SJCRH30 (cell line): ENCODE measurements at places on chromosomes 13 and 19.

DNA sequence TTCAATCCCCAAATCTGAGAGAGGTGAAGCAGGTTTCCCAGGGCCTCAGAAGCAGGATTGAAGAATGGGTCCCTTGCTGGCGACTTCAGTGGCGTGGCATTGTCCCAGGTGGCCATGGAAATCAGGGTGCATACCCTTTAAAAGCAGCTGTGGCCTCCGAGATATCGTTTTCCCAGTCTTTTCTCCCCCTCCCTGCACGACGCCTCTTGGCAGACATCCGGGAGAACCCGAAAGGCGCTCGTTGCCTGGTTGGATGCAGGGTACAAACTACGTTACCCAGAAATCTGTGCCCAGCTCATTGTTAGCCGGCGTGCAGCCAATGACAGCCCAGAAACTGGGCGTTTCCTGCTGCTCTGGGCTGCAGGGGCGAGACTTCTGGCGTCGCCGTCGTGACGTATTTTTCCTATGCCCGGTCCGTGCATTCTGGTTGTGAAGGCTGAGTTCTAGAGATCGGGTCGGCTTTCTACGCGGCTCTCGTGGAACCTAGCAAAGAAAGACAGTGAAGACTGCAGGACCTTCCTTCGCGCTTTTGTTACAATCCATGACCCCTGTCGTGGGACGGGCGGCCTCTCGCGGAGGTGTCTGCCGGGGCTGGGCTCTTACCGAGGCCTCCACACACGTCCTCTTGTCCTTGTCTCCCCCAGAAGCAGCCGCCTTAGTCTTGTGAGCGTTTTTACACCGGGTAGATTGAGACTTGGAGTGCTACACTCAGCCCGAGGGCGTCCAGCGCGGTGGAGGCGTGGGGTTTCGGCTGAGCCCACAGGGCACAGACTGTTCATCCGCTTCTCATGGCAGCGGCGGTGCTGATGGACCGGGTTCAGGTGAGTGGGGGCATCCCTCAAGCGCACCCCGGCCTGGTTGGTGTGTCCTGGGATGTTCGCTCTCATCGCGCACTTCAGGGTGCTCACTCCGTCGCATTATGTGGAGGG is at the start of gene ZNF304:
ZNF304 (plus strand) TSS at position 395 of the 929 bp plus-strand sequence; CDS start at position 789, 394 bp downstream.
- peak within 1 kb of the TSS; percentile 36 for H3K27ac ChIP-seq
- no peaks in the 10 kb centered on the region for H3K27me3 ChIP-seq

GRCh38 chr13:30978981-30979956 is 46.8 kb downstream of the TEX26 start:
- H3K36me3 ChIP-seq, result no peaks in the 10 kb centered on the region
- H3K27ac ChIP-seq, result no peak overlapping the region
- no peaks in the 10 kb centered on the region for H3K27me3 ChIP-seq

DNA sequence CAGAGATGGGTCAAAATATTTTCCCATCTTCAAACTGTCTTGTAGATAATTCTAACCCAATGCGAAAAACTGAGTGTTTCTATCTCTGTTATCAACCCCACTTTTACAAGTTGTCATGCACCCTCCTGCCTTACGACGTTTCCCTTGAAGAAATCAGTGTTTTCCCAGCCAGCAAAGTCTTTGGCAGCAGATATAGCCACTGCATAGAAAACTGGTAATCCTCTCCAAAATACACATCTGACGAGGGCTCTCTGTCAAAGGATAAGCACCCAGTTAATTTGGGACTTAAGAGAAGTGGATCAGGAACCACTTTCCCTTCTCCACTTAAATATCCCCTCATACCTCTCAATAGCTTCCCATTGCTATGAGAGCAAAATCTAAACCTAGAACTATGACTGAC is 351.9 kb upstream of the MIR17HG start:
- no peak overlapping the region for H3K4me3 ChIP-seq
- no peaks in the 10 kb centered on the region for H3K36me3 ChIP-seq
- H3K27me3 ChIP-seq, result no peaks in the 10 kb centered on the region
- DNase-seq, result no peak

DNA sequence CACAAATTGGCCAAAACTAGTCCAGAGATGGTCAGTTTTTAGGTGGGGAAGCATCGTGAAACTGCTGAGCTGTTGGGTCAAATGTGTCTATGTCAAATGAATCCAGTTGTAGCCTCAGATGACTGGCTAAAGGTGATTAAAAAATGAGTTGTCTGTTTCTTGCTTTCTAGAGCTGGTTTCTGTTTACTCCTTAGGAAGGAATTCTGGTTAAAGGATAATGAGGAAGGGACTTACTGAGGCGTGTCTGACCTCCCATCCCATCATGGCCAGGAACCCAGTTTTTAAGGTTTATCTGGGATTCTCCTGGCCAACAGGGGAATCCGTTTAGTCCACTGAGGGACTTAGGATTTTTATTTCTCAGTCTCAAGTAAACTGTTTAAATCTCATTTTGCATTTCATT is 256.5 kb downstream of the UQCRFS1 start:
- H3K27me3 ChIP-seq, result no peaks in the 10 kb centered on the region
- H3K4me1 ChIP-seq, result no peaks in the 10 kb centered on the region
- no peak overlapping the region for H3K4me3 ChIP-seq
- no peak for DNase-seq

DNA sequence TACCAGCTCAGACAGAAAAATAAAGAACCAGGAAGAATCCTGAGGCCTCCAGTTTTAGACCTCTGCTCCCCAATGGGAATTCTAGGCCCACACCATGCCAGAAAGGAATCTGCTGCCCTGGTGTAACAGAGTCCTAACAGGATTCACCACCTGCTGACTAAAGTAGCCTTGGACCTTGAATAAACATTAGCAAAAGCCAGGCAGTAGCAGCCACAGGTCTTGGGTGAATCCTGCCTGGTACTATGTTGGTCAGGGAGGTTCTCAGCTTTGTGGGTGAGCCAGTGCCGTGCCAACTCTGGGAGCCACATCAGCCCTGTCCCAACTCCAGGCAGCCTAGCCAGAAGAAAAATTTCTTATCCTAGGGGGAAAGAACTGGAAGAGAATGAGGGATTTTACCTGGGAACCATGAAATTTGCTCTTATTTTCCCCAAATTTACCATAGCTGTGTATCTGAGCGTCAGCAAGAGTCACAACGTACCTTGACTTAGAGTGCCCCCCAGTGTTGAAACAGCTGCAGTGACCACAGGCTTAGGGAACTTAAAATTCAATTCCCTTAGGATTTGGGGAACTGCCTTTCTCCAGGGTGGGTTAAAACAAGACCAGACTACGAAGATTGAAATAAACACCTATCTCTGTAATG is 1895.6 kb upstream of the PRR20A start:
- peak; percentile 63 for DNase-seq
- H3K4me3 ChIP-seq, result no peak overlapping the region
- no peak overlapping the region for H3K27ac ChIP-seq
- H3K27me3 ChIP-seq, result 0 out of 2 replicates have a peak, but pooled peaks cover 3% of the 10 kb centered on the region

DNA sequence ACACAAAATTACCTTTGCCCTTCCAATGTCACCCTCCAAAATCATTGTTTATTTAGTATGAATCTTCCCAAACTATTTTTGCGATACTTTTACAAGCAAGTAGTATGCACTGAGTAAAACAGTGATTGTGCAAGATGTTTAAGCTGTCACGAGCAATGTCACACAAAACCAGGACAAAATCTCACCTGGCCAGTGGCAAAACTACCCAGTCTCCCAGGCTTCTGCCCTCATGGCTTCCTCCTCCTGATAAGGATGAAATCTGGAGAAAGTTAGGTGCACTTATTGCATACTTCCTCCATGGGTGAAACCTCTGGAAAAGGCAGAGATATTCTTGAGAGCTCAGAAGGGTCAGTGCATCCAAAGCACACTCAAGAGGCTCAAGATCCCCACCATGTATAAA is 500.8 kb downstream of the IRS2 start:
- H3K4me3 ChIP-seq, result no peak overlapping the region
- H3K27ac ChIP-seq, result no peak overlapping the region
- H3K4me1 ChIP-seq, result no peaks in the 10 kb centered on the region
- H3K36me3 ChIP-seq, result no peaks in the 10 kb centered on the region
- no peak for DNase-seq

GRCh38 chr19:29872224-29872731 is 60.5 kb downstream of the CCNE1 start:
- H3K4me1 ChIP-seq, result peaks cover 16% of the 10 kb centered on the region
- DNase-seq, result no peak
- H3K4me3 ChIP-seq, result no peak overlapping the region
- no peaks in the 10 kb centered on the region for H3K36me3 ChIP-seq
- no peaks in the 10 kb centered on the region for H3K27me3 ChIP-seq
- H3K27ac ChIP-seq, result no peak overlapping the region

GRCh38 chr13:33582121-33582520 is 235.8 kb upstream of the RFC3 start:
- no peak overlapping the region for H3K4me3 ChIP-seq

DNA sequence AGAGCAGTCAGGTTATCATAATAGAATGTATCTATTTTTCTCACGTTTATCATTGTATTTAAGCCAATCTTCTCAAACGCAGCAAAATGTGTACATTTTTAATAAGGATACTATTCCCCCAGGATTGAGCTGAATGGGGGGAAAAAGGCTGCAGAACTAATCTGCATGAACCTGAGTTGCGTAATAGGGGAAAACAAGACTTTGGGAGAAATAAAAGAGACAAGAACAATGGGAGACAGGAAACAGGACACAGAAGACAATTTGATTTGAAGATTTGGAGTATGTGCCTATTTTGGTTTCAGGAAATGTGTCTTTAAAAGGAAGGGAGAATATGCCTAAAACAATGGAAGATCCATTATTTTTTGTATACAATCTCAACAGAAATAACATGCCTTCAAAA is 844.5 kb downstream of the DIAPH3 start:
- no peaks in the 10 kb centered on the region for H3K27me3 ChIP-seq
- H3K36me3 ChIP-seq, result no peaks in the 10 kb centered on the region
- DNase-seq, result no peak

- H3K4me1 ChIP-seq, result no peaks in the 10 kb centered on the region
- H3K27me3 ChIP-seq, result no peaks in the 10 kb centered on the region
- no peak for DNase-seq
These were observed 969.1 kb upstream of the PCDH9 start for GRCh38 chr13:68199271-68199670.

GRCh38 chr19:17467471-17468301 is 2.6 kb upstream of the SLC27A1 start:
- H3K27me3 ChIP-seq, result peaks cover 6% of the 10 kb centered on the region; the same call in 1 of the 2 replicates
- peaks cover 8% of the 10 kb centered on the region for H3K4me1 ChIP-seq
- no peak overlapping the region for H3K27ac ChIP-seq
- no peak overlapping the region for H3K4me3 ChIP-seq
- no peaks in the 10 kb centered on the region for H3K36me3 ChIP-seq

DNA sequence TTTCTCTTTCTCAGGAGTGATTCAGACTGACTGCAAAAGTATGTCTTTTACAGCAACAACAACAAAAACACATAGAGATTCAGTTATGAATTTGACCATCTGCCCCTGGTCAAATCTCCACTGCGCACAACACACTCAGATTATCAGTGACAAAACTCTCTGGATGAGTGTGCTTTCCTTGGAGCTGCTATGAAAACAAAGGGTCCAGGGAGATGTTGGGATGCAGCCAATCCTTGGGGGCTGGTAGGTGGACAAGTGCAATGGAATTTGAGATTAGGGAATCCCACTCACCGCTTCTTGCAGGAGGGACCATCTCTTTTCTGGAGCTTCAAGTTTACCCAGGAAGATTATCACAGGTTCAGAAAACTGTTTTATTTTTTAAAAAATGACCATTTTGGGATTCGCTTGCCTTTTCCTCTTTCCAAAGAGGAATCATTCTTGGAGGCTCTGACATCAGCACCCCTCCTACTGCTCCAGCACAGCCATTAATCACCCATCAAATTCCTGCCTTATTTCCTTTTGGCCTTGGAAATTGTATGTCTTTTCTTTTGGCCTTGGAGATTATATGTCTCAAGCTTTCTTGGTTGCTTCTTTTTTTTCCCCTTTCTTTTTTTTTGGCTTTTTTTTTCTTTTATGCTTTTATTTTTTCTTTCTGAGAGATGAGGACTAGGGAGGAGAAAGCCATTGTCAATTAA is 311.8 kb downstream of the TSHZ3 start:
- H3K27ac ChIP-seq, result no peak overlapping the region
- no peaks in the 10 kb centered on the region for H3K36me3 ChIP-seq

DNA sequence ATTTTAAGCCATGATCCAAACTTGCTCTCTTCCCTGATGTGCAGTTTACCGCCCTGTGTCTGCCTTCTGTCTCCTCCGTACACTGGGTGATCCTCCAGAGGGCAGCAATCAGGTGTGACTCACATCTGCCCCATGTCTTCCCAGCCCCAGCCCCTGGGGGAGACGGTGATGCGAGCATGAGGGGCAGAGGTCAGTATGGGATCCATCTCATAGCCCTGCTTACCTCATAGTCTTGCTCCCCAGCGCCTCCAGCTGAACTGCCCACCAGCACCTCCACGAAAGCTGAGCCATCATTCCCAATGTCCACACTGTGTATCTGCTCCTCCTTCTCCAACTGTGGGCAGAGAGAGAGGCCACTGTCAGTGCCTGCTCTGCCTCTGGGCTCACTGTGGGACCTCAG is 14.6 kb downstream of the XRCC1 start:
- DNase-seq, result no peak
- H3K4me3 ChIP-seq, result no peak overlapping the region
- H3K36me3 ChIP-seq, result peaks cover 7% of the 10 kb centered on the region
- no peak overlapping the region for H3K27ac ChIP-seq
- H3K27me3 ChIP-seq, result no peaks in the 10 kb centered on the region

DNA sequence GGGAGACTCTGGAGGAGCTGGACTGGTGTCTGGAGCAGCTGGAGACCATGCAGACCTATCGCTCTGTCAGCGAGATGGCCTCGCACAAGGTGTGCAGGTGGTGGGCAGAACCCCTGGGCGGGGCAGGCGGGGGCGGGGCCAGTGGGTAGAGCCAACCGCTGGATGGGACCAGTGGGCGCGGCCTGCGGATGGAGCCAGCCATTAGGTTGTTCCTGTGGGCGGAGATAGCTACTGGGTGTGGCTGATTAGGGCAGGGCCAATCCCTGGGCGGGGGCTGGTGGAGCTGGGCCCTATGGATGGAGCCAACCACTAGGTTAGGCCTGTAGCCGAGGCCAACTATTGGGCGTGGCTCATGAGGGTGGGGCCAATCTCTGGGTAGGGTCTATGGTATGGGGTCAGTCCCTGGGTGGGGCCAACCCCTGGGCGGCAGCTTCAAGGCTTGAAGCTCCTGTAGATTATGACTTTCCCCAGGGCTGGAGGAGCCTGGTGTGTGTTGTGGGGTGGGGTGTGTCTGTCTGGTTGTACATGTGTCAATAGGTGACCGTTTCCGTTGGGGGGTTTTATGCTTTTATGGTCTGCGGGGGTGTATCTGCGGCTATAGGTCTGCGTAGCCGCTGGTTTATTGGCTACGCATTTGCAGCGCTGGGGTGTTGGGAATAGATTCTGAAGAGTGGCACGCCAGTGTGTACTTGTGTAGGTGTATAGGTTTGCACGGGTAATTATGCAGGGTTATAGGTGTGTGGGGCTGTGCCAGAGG is 30.7 kb downstream of the PDE4A start:
- no peak overlapping the region for H3K4me3 ChIP-seq
- H3K4me1 ChIP-seq, result peaks cover 14% of the 10 kb centered on the region
- no peaks in the 10 kb centered on the region for H3K36me3 ChIP-seq

GRCh38 chr19:32749361-32749760 is 29.8 kb downstream of the TDRD12 start:
- 0 out of 2 replicates have a peak, but pooled peaks cover 3% of the 10 kb centered on the region for H3K27me3 ChIP-seq
- H3K4me1 ChIP-seq, result peaks cover 9% of the 10 kb centered on the region
- no peak overlapping the region for H3K27ac ChIP-seq
- no peaks in the 10 kb centered on the region for H3K36me3 ChIP-seq
- H3K4me3 ChIP-seq, result no peak overlapping the region
